Stimulated activated CD4-positive, alpha-beta T cell treated with anti-CD3 and anti-CD28 coated beads, Interleukin-15, amount 100 ng/mL, for 24 hours (primary cell): ENCODE measurements at places on chromosomes 5 and 9.

GRCh38 chr9:91048749-91049148 lies 247.1 kb downstream of the SYK start:
- DNase-seq: no peak

GRCh38 chr5:173457482-173457881 lies 129.3 kb upstream of the STC2 start:
- DNase-seq: no peak

GRCh38 chr5:94750681-94751080 lies 132.2 kb downstream of the SLF1 start:
- no peak for DNase-seq

DNA sequence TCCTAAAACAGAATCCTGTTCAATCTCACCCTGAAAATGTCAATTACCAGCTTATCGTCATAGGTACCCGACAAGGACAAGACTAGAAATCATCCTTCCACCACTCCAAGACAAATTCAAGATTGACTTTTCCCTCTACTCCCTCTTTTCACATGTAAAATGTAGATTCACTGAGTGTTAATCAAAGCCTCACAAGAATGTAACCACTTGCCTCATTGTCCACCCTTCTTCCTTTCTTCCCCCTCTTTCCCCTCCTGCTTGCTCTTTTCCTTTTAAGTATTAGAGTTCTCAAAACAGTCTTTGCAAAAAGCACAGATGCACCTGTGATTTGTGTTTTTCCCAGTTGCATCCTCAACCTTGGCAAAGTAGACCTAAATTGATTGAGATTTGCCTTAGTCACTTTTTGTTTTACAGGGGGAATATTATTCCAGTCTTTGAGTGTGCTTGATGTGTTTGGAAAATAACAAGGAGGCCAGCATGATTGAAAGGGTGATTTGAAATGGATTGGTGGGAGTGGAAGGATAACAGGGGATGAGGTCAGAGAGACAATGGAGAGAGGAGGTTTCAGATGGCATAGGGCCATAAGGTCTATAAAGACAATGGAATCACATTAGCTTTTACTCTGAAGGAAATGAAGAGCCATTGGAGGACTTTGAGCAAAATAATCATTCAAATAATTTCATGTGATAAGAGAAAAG lies 231.3 kb upstream of the TYRP1 start:
- no peak for DNase-seq

- DNase-seq: no peak
Measured at GRCh38 chr5:67817652-67818051, 397.9 kb upstream of the PIK3R1 start.

GRCh38 chr9:122040561-122041242 lies 52.4 kb downstream of the TTLL11 start:
- no peak for DNase-seq

GRCh38 chr5:119321569-119322311 lies 34.1 kb upstream of the TNFAIP8 start:
- no peak for DNase-seq

GRCh38 chr9:3397766-3398165 lies 128.0 kb downstream of the RFX3 start:
- DNase-seq: no peak

GRCh38 chr5:94376672-94377345 lies 241.6 kb downstream of the KIAA0825 start:
- no peak for DNase-seq

- DNase-seq: no peak
Measured at GRCh38 chr5:139810341-139811273, 15.0 kb downstream of the PSD2 start.

GRCh38 chr5:74206579-74207550 lies 433.7 kb downstream of the ENC1 start:
- DNase-seq: no peak

GRCh38 chr9:111050819-111051218 lies 12.5 kb upstream of the LPAR1 start:
- no peak for DNase-seq

DNA sequence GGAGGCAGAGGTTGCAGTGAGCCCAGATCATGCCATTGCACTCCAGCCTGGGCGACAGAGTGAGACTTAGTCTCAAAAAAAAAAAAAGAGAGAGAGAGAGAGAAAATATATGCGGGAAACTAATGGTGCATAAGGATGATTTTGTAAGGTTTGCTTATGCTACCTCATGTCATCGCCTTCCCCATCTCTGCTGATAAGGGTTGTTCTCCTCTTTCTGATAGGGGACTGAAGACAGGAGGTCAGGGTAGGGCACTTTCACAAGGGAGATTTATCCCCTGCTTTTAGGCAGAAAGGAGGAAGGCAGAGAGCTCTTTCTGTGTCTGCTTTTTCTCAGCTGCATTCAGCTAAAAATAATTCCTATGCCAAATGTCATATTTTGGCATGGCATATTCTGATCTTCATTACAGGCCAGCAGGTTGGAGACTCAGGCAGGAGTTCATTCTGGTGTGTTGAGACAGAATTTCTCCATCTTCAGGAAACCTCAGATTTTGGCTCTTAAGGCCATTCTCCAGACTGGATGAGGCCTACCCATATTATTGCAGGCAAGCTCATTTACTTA lies 220.2 kb downstream of the AUH start:
- no peak for DNase-seq

GRCh38 chr5:122805481-122805880 lies 30.6 kb downstream of the SNX2 start:
- DNase-seq: no peak

DNA sequence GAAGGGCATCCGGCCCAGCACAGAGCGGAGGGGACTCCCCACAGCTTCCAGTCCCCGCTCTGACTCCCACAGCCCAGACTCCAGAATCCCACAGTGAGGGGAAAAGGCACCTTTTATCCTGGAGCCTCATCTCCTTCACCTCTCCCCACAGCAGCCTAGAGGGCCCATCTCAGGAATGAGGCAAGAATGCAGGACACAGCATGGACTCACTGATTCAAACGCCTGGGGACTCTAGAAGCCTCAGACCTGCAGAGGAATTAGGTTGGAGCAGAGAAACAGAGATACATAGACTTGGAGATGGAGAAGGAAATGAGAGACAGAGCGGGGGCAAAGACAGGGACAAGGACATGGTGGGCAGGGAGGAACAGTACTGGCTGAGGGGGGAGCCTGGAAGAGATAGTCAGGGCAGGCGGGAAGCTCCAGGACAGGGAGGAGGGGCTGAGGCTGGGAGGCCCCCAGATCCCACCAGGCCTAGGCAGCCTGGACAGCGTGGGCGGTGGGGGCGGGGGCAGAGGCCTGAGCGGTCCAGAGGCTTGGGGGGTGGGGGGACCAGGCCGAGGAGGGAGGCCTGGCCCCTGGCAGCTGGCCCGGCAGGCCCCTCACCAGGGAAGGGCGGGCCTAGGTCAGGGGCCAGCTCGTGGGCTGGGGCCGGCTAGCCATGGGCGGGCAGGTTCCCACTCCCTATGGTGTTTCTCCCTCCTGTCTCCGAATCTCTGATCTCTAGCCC lies 15.8 kb downstream of the CNTFR start:
- no peak for DNase-seq

GRCh38 chr5:160548949-160549645 lies 127.4 kb downstream of the PTTG1 start:
- DNase-seq: no peak

DNA sequence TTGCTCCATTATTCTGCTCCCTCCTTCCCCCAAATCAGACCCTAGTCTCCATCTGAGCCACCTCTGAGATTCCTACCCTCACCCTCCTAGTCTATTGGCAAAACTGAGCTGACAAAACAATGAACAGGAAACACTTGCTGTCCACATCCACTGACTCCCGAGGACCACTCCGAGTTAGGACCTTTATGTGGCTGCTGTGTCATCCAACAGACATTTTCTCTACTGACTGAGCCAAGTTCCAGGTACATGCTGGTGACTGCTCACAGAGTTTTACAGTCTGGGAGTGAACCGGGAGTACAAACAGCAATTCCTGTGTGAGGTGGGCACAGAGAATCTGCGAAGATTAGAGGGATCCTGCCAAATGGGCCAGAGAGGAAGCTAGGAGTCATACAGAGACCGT lies 39.2 kb downstream of the CFAP90 start:
- DNase-seq: no peak

DNA sequence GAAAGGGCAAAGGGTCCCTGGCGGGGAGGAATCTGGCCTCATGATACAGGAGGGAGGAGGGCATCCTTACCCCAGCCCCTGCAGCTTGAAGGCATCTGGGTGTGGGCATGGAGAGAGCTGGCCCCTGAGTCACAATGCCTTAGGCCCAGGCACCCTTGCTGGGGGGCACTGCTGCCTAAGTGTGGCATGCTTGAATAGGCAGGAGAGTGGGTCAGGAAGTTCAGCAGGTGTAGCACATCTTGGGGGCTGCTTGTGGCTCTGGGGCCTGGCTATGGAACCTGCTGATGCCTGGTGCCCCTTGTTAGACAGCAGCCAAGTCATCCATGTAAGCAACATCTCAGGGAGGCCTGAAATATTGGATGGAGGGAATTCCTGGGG lies 63.1 kb downstream of the HSPA4 start:
- DNase-seq: no peak

DNA sequence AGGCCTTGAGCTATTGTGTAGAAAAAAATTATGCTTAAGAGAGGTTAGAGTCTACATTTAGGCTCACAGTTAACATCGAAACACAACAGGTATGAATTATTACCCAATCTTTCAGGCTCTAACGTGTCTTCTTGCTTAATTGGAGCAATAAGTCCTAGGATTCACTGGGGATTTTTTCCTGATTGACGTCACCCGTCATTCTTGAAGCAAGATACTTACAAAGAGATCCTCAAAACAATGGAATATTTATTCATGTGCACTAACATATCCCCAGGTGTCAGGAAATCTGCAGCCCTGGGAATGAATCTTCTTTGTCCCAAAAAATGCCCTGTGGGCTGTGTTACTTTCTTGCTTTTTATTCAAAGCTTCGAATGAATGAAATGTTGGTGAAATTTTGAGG lies 413.5 kb downstream of the NFIB start:
- no peak for DNase-seq

DNA sequence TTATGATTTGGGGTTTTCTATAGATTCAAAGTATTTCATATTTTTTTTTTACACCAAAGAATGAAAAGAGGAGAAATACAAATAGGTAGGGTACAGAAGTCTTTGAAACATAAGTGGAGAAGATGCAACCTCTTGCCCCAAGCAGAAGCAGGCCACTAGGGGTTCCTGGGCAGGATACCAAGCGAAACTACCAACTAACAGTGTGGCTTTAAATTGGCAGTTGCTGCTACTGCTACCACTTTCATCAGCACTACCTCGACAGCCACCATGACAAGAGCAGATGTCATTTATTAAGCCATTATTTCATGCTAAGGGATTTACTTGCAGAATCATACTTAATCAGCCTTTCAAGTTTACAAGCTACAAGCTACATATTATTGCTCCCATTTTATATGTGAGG lies 288.1 kb downstream of the NR3C1 start:
- DNase-seq: no peak

DNA sequence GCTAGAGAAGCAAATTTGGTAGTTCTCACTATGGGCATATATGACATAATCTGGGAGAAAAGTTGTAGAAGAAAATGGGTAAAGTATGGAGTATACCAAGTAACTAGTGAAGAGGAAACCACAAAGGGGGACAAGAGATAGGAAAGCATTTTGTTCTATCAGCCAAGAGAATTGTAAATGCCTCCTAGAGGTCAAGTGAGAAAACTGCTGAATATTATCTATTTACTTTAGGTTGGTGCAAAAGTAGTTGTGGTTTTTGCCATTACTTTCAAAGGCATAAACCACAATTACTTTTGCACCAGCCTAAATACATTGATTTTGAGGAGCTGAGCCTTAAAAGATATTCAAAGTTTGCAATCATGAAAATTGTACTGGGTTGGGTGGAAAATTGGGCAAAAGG lies 126.7 kb upstream of the GRHPR start:
- DNase-seq: no peak

DNA sequence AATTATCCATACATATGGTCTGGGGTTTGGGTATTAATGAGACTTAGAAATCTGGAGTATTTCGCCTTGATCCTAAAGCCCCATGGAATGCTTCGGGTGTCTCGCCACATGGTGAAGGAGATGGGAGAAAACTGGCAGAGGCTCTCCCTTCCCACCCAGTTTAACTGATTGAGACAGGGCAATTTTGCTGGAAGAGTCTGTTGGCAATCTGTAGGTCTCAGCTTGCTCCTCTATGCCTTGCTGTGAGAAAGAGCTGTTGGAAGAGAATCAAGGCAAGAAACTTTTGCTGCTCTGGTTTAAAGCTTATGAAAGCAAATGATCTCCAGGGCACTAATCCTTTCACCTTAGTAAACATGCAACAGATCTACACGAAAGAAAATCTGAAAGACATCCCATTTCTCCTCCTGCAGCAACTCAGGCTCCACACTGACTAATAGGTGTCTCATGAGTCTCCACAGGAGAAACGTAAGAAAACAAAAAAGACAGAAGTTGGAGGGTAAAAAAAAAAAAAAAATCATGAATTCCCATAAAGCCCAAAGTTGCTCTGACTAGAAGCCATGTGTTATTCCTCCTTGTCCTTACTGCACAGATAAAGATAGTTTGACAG lies 369.9 kb downstream of the EFNA5 start:
- DNase-seq: no peak

DNA sequence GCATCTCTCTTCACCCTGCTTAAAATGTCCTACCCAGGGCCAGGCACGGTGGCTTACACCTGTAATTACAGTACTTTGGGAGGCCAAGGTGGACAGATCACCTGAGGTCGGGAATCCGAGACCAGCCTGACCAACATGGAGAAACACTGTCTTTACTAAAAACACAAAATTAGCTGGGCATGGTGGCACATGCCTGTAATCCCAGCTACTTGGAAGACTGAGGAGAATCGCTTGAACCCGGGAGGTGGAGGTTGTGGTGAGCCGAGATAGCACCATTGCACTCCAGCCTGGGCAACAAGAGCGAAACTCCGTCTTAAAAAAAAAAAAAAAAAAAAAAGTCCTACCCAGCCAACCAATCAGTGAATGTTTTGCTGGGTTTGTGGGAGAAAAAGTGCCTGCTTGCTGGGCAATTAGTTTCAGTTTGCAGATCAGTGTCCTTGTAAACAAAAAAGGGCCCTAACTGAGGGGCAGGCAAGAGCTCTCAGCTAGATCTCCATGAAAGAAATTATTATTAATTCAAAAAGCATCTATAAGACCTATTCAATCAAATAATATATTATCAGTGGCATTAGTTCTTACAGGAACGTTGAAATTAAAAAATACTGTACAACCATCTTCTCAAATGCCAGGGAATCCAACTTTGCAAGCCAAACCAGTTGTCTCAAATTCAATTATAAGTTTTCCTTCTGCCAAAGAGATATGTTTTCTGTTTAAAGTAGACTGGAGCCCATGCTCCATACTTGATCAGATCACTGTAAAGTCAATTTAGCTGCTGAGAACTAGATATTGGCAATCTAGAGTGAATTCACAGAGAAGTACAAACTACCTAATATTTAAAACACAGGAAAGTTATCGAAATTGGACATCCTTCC lies 3.9 kb downstream of the MEGF9 start:
- no peak for DNase-seq

DNA sequence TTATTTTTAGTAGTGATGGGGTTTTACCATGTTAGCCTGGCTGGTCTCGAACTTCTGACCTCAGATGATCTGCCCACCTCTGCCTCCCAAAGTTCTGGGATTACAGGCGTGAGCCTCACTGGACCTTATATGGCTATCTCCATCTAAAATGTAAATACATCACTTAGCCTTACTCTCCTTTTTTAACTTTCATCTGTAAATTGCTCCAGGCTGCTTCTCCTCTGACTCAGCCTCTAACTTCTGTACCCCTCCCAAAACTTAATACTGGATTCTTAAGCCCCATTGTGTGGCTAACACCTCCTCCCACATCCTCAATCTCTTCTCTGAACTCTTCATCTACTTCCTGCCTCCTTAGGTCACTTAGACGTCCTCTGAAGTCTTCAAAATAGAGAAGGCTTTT lies 4.0 kb downstream of the SNX30 start:
- DNase-seq: peak; percentile 41
